Heart right ventricle (tissue), 16 donors: ENCODE measurements at places on chromosomes 7 and 10. TPM values are rescaled to one million over a fixed set of nuclear protein-coding genes. Genes with fewer than 3 reads are reported as not detected.

- DNase-seq = no peak
- H3K27ac ChIP-seq = no peak overlapping the region
- H3K4me3 ChIP-seq = no peak overlapping the region
Observed at GRCh38 chr10:43186150-43186549, 47.9 kb downstream of the CSGALNACT2 start.

Gene GRID1
- 0.77 TPM for total RNA-seq

GRCh38 chr7:76086070-76086469, 38.2 kb downstream of the MDH2 start:
- H3K27me3 ChIP-seq = no peaks in the 10 kb centered on the region
- no peak overlapping the region for H3K27ac ChIP-seq
- DNase-seq = no peak
- H3K4me1 ChIP-seq = peaks cover 5% of the 10 kb centered on the region

DNA sequence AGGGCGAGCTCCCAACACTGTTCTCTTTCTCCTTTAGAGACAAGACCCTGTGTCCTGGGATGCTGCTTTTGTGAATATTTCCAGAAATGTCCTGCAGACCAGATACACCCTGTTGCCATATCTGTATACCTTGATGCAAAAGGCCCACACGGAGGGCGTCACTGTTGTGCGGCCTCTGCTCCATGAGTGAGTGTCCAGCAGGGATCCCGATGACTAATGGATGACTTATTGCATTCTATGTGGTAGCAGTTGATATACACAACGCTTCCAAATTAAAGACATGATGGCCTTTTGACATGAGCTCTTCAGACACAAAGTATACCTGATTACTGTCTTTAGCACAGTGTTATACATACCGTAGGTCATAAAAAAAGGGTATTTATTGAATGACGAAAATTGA, 45.0 kb upstream of the MGAM2 start:
- H3K4me1 ChIP-seq = no peaks in the 10 kb centered on the region
- no peak overlapping the region for H3K27ac ChIP-seq
- H3K27me3 ChIP-seq = no peaks in the 10 kb centered on the region
- no peak for DNase-seq
- H3K4me3 ChIP-seq = no peak overlapping the region
- no peaks in the 10 kb centered on the region for H3K36me3 ChIP-seq

- H3K27me3 ChIP-seq = no peaks in the 10 kb centered on the region
- H3K27ac ChIP-seq = no peak overlapping the region
- no peak for DNase-seq
- no peaks in the 10 kb centered on the region for H3K36me3 ChIP-seq
- no peak overlapping the region for H3K4me3 ChIP-seq
Observed at GRCh38 chr10:36670621-36671402, 454.6 kb upstream of the ANKRD30A start.

DNA sequence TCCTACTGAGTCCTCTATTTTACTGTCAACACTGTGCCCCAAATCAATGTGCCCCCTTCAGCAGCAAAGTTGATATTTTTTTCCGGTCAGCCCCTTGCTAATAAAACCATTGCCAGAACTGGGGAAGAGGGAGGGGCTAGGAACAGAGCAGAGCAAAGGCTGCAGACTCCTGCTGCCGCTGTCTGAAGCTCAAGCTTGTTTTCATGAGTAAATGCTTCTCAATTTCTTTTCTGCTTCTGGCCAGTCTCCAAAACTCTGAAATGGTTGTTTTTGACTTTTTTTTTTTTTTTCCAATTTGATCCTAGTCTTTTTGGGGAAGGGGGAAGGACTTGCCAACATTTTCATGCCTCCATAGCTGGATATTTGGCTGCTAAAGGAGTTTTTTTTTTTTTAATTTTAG, 26.7 kb upstream of the PROSER2 start:
- no peaks in the 10 kb centered on the region for H3K36me3 ChIP-seq
- no peak overlapping the region for H3K4me3 ChIP-seq
- no peak for DNase-seq
- H3K4me1 ChIP-seq = no peaks in the 10 kb centered on the region
- peaks cover 22% of the 10 kb centered on the region for H3K27me3 ChIP-seq

DNA sequence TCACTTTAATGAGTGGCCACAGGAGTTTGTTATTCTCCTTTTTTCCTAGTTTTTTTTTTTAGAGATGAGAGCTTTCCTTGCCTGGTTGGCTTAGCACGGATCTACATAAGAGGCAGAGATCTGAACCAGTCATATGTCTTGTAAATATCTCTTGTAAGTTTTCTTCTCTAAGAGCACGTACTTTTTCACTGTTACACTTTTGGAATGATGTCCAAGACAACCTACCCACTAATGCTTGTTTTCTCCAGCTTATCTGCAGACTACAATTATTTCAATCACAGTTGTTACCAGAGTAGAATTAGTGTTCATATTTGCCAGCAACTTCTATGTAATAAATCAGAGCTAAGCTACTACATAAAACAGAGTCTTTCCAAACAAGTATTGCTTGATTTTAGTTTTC, 444.6 kb downstream of the KCNMA1 start:
- no peak overlapping the region for H3K4me3 ChIP-seq
- H3K27ac ChIP-seq = no peak overlapping the region
- no peaks in the 10 kb centered on the region for H3K4me1 ChIP-seq
- no peak for DNase-seq
- no peaks in the 10 kb centered on the region for H3K36me3 ChIP-seq
- peaks cover 11% of the 10 kb centered on the region for H3K27me3 ChIP-seq
